ENCODE measurements at places on chromosomes 3 and 15.

GRCh38 chr15:68051109-68051508 lies 3.0 kb upstream of the PIAS1 start:
- no peak for DNase-seq

GRCh38 chr3:168272343-168272985 lies 176.7 kb upstream of the GOLIM4 start:
- no peak for DNase-seq

GRCh38 chr15:38651328-38652038 lies 86.9 kb upstream of the RASGRP1 start:
- peak; percentile 94 for DNase-seq

GRCh38 chr3:102532901-102533300 lies 98.1 kb downstream of the ZPLD1 start:
- peak; percentile 10 for DNase-seq

DNA sequence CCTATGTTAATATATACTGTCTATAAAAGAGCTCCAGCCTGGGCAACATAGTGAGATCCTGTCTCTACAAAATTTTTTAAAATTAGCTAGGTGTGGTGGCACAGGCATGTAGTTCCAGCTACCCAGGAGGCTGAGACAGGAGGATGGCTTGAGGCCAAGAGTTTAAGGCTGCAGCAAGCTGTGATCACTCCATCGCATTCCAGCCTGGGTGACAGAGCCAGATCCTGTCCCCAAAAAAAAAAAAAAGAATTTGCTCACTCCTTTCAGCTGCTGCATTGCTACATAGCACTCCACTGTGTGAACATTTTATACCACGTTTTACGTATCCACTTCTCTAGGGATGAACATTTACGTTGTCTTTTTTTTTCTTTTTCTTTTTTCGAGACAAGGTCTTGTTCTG lies 6.0 kb upstream of the TSEN2 start:
- DNase-seq: no peak

Measured in CD4-positive, alpha-beta T cell treated with Interleukin-4 for 4 hours (primary cell).